ENCODE measurements at places on chromosomes 3 and 15.

GRCh38 chr3:43128464-43128863, 22.6 kb upstream of the POMGNT2 start:
- DNase-seq = no peak

DNA sequence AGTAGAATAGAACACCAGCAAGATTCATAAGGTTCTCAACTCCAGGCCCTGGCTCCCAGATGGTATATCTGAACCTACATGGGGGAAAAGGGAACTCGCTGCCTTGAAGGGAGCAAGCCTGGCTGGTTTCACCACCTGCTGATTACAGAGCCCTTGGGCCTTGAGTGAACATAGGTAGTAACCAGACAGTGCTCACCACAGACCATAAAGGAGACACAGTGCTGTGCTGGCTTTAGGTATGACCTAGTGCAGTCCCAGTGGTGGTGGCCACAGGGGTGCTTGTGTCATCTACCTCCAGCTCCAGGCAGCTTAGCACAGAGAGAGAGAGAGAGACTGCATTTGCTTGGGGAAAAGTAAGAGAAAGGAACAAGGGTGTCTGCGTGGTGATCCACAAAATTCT, 409.8 kb downstream of the FGF12 start:
- DNase-seq = no peak

GRCh38 chr3:98768961-98769360, 5.8 kb downstream of the ST3GAL6 start:
- no peak for DNase-seq

- DNase-seq = no peak
Observed at GRCh38 chr15:69997813-69998212, 99.9 kb downstream of the TLE3 start.

DNA sequence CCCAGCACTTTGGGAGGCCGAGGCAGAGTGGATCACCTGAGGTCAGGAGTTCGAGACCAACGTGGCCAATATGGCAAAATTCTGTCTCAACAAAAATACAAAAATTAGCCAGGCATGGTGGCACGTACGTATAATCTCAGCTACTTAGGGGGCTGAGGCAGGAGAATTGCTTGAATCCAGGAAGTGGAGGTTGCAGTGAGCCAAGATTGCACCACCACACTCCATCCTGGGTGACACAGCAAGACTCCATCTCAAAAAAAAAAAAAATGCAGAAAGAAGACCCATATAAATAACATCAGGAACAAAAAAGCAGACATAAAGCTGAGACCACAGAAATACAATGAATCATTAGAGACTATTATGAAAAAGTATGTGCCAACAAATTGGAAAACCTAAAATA, 235.2 kb upstream of the VEPH1 start:
- DNase-seq = no peak

DNA sequence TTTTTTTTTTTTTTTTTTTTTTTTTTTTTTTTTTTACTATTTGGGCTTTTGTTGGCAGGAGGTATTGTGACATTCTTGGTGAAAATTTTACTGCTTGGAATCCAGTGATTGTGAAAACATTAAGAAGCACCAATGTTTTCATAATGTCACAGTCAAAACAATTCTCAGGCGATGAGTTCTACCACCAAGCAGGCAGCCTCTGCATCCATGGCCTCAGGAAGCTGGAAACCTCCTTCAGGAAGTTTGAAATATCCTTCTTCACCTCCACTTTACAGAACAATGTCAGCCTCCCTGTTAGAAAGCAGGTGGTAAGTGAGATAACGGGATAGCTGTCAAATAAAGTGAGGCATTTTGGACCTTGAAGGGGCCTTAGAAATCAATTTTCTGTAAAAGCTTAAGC, 98.3 kb downstream of the MEX3B start:
- DNase-seq = no peak

GRCh38 chr3:194985031-194985578, 285.9 kb downstream of the XXYLT1 start:
- no peak for DNase-seq

DNA sequence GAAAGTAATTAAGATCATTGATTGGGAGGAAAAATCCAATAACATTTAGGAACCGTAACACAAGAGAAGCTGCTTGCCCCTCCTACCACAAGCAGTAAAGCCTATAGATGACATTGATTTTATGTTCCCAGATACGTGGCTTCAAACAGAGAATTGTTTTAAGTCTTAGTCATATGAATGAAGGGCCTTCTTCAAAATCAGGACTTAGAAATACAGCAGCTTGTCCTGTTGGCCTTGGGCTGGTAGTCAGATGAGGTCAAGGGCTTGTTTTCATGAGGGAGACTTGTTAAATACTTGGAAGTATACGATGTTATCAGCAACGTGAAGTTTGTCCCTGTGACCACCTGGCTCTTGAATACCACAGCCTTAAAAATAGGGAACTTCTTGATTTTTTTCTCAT, 114.4 kb downstream of the VGLL4 start:
- DNase-seq = no peak

DNA sequence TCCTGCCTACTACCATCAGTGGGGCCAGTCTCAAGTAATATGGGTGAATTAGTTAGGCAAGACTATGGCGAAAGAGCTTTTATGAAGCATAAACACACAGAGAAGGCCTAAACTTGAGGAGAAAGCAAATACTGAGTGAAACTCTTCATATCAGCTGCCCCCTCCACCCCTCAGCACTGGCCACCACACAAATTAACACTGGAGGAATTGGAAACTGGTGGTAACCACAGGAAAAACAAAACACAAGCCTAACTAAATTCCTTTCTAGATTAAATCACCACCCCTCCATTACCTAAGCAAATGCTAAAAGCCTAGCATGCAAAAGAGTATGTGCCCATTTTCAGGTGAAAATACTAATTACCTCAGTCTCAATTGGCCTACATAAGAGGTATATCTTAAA, 774.7 kb upstream of the NECTIN3 start:
- no peak for DNase-seq

- no peak for DNase-seq
Observed at GRCh38 chr15:63948971-63949370, 97.3 kb downstream of the DAPK2 start.

GRCh38 chr3:94414418-94414817, 351.6 kb downstream of the NSUN3 start:
- DNase-seq = no peak

GRCh38 chr3:80733522-80734176, 965.9 kb upstream of the ROBO1 start:
- no peak for DNase-seq

- DNase-seq = no peak
Observed at GRCh38 chr3:186902154-186902553, 28.2 kb upstream of the ST6GAL1 start.

DNA sequence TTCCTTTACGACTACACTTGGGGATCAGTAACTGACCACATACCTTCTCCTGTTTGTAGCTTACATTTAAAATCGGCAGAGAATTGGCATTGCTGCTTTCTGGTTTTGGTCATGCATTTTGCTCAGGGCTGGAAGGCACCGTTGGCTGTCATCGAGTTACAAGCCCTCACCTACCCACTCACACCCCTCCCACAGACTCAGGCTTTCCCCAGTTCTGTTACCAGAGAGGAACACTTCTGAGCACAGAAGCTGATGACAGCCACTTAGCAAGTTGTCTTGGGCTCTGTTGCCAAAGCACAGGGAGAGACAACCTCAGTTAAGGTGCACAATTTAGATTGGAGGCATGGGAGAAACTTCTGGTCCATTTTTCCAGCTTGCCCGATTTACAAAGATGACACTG, 204.8 kb upstream of the TOPAZ1 start:
- DNase-seq = no peak

DNA sequence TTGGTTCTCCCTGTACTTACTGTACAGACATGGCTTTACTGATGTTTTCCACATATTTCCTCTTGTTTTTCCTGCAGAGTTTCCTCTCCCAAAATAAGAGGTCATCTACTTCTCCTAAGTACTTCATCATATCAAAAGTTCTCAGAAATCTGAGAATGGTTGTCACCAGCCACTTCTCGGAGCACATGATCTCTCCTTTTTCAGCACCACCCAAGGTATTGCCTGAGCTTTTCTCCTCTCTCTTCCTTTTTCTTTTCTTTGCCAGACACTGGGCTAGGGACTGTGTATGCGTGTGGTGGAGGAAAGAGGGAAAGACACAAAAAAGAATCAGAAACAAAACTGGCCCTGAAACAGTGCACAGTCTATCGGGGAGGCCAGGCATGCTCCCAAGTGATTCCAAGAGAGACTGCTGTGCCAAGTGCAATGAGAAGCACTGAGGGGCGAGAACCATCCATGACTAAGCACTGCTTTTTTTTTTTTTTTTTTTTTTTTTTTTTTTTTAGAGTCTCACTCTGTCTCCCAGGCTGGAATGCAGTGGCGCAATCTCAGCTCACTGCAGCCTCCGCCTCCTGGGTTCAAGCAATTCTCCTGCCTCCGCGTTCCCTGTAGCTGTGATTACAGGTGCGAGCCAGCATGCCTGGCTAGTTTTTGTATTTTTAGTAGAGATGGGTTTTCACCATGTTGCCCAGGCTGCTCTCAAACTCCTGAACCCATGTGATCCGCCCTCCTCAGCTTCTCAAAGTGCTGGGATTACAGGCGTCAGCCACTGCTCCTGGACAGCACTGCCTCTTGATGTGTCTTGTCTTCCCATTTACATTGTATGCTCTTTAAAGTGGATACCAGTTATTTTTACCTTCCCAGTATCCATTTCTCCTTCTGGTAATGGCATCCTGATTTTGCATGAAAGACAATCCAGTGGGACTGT, 194.0 kb upstream of the FEZF2 start:
- no peak for DNase-seq

GRCh38 chr15:57780471-57780870, 74.0 kb downstream of the POLR2M start:
- DNase-seq = no peak

DNA sequence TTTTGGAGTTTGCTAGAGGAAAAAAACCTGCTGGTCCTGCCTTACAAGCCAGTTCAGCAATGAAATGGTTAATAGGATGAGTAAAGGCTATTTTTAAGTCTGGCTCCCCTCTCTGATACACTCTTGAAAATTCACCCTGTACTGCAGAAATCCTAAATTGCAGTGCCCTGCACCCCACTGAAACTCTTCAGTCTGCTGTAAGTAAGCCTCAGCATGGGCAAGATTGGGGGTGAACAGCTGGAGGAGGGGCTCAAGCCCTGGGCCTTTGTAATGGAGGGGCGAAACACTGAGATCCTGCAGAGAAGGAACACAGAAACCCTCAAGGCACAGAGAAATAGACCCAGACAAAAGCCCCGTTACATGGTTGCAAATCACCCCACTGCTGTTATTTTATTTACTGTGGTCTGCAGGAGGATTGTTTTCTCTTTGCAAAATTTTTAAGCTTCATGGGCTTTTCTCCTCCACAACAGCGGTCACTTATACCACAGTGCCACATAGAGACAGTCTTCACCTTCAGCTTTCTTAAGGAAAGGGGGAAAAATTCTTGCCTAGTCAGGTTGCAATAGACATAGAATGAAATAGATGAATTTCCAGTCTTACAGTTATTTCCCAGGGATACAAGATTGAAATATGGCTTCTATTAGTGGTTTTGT, 45.0 kb downstream of the SOX2 start:
- no peak for DNase-seq

DNA sequence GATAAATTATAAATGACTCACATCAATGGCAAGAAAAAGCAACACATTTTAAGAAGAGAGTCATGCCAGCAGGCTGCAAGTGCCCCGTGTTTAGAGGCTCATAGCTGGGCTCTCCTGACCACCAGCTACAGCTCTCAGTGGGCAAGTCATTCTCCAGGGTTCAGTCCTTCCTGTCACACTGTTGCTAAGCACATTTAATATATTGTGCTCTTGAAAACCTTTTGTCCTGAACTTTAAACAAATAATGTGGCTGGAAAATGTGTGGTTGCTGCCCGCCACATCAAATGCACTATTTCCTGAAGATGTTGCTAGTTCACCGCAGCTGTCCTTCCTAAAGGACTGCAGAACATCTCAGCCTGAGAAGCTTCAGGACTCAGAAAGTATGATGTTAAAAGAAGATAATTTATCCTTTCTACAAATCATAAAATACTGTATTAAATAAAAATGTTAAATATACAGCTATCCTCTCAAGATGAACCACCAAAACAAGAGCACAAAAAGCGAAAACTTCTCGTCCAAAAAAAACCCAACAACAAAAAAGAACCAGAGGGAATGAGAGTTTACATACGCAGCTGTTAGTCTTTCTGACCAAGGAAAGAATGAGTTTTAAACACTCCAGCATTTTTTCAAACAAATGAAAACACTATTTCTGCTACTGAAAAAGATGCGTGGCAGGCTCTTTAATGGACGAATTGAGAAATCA, 951 bp downstream of the TARS3 start:
- no peak for DNase-seq

GRCh38 chr3:62169906-62170660, 203.3 kb downstream of the FEZF2 start:
- no peak for DNase-seq

DNA sequence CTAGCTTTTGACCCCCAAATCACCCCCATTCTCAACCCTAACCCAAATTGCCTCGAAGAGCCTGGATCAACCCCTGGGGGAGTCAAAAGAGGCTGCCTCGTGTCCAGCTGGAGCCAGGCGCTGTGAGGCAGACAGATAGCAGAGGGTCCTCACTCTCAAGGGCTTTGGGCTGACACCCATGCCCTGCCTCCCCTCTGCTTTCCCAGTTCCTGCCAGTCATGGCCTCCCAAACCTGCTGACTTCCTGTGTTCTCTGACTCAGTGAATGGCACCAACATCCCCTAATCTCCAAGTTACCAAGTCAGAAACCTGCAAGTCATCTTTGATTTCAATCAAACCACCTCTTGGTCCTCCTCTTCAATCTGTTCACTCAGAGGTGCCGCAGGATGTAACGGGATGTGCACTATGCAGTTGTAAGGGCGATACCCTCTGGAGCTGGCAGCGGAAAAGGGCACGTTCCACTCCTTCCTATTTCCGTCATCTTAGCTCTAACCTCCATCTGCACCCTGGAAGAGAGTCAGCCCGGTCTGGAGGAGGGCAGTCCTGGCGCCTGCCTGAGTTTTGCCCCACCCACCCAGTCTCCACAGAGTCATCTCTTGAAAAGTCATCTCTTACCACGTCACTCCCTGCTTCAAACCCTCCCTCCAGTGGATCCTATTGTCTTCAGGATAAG, 52.4 kb upstream of the FAM174B start:
- no peak for DNase-seq

DNA sequence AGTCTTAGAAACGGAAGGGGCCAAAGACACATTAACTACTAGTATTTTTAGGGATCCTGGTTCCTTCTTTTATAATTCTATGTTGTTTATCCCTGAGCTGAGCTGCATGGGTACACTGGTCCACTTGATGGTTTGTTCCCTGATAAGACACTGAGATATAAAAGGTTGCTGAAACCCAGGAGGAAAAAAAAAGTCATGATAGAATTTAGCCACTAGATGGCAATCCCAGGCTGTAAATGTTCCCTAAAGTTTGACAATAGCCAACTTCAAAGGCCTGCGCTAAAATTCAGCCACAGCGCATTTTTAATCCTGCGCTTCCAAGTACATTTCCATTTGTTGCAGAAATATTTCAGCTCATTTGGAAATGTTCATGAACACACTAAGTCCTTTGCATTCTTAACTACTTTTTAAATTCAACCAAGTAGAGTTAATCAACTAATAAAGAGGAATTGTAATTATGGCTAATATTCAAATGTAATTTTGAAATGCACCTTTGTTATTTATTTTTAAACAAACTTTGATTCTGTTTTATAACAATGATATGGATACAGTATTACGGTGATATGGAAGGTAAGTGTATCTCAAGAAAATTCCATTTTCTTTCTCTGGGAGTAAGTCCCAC, 249.3 kb upstream of the FEZF2 start:
- no peak for DNase-seq

- DNase-seq = no peak
Observed at GRCh38 chr3:170848292-170848917, 21.6 kb downstream of the RPL22L1 start.

GRCh38 chr15:93321881-93322282, 232.9 kb upstream of the RGMA start:
- no peak for DNase-seq

GRCh38 chr3:160464321-160464720, 14.7 kb upstream of the TRIM59 start:
- no peak for DNase-seq
